ENCODE measurements at places on chromosomes 7 and 10.

- no peak for DNase-seq
These were observed 13.2 kb upstream of the UNCX start for GRCh38 chr7:1219498-1219897.

DNA sequence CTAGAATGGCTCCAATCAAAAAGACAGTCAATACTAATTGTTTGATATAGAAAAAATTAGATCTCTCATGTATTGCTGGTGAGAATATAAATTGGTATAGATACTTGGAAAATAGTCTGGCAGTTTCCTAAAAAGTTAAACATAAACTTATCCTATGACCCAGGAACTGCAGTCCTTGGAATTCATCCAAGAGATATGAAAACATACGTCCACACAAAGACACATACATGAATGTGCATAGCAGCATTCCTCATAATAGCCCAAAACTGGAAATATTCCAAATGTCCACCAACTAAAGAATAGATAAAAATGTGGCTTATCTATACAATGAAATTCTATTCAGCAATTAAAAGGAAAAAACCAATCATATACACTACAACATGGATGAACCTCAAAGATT is 128.4 kb downstream of the ZFAND4 start:
- no peak for DNase-seq

- no peak for DNase-seq
These were observed 138.5 kb downstream of the LRRC4 start for GRCh38 chr7:127892488-127893314.

DNA sequence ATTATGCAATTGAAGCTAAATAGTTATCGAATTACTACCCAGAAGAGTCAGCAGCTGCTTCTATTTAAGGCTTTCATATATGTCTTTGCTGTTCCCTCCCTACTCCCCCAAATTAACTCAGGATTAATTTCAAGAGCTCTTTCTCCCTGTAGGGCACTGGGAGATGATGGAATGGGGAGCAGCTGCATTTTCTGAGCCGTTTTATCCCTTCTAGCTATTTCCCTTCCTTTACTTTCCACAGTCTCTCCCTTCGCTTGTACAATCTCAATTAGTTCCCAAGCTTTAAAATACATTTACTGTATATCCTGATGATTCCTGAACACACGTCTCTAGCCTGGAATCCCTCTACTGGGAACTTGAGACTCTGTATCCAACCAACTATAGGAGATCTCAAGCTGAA is 19.8 kb upstream of the TSPAN12 start:
- DNase-seq, result no peak

DNA sequence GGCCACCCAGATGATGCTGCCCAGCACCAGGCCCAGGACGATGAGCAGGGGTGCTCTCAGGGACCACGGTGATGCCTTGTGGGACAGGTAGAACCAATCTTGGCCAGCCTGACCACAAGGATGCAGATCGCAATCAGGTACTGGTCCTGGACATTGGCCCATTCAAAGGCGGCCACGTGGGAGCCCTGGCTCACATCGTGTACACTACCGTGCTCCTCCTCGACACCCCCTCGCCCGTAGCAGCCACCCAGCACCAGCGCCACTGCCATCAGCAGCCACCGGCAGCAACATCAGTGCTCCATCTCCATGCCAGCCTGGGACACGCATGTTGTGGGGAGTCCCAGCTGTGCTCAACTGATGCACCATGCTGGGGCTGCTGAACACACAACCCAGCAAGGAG is 39.0 kb downstream of the AGAP6 start:
- no peak for DNase-seq

DNA sequence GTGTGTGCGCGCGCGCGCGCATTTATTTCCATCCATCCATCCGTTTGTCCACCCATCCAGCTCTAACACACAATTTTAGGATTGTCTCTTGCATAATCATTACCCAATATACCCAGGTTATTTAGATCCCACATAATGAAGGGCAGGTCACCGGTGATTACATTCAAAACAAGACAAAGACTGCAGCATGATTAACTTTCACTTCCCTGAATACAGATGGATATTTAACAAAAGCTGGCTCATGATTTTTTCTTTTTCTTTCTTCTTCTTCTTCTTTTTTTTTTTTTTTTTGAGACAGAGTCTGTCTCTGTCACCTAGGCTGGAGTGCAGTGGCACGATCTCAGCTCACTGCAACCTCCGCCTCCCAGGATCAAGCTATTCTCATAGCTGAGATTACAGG is 86.2 kb downstream of the SH3PXD2A start:
- no peak for DNase-seq

- no peak for DNase-seq
These were observed 166.2 kb upstream of the STEAP1 start for GRCh38 chr7:89988074-89988473.

DNA sequence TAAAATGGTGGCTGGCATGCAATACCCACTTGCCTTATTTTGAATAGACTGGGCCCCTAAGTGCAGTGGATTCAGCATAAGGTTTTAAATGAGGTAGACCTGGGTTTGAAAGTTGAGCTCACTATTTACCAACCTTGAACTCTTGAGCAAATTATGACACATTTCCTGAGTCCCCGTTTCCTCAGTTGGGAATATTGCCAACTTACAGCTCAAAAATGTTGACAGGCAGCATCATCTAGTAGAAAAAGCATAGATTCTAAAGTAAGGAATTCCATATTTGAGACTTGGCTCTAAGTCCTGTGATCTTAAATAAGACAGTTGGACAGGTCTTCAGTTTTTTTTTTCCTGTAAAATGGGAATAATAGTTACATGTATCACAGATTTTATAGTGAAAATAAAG is 305.5 kb downstream of the ACTR3B start:
- no peak for DNase-seq

- no peak for DNase-seq
These were observed 53.1 kb upstream of the PDCD4 start for GRCh38 chr10:110818311-110819256.
